ENCODE measurements at places on chromosomes 11 and 22.

- peak; percentile 28 for DNase-seq
Measured at GRCh38 chr11:82865841-82866240, 34.4 kb downstream of the PRCP start.

GRCh38 chr11:124793466-124794278 lies 6.5 kb downstream of the MSANTD2 start:
- peak; percentile 64 for DNase-seq

DNA sequence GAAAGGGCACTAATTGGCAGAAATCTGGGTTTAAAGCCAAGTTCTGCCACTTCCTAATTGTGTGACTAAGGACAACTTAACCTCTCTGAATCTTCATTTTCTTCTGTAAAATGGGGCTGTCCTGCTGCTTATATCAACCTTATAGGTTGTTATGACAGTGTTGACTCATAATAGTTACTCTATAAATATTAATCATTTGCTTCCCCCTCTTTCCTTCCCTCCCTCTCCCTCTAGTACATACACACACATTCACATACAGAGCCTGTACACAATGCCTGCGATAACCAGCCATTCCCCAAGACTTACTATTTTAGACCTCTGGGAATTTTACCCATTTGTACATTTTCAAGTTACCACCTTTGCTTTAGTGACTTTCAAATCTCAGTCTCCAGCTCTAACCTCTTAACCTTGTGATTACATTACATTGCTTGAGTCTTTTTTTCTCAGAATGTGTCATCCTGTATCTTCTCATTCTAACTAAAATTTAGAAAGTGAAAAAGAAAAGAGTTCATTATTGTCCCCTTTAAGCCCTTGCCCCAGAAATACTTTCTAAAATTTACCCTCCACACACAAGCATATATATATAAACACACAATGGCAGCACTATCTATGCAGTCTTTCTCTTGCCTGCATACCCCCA lies 31.9 kb downstream of the GDPD4 start:
- no peak for DNase-seq

DNA sequence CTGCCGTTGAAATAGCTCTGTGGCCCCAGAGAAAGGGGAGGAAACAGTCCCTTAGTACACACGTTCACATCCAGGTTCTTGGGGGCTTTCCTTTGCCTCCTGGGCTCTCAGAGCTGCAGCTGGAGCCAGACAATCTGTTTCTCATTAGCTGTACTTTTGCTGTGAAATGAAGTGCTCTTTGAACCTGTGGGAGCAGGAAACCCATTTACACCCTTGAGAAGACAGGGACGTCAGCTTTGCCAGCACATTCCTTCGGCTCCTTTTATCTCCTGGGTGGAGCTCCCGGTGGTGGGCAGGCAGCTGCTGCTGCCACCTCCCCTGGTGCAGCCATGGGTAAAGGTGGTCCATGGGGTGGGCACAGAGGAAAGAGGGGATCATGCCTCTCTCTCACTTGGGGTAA lies 80.6 kb upstream of the TIMP3 start:
- DNase-seq, result no peak

DNA sequence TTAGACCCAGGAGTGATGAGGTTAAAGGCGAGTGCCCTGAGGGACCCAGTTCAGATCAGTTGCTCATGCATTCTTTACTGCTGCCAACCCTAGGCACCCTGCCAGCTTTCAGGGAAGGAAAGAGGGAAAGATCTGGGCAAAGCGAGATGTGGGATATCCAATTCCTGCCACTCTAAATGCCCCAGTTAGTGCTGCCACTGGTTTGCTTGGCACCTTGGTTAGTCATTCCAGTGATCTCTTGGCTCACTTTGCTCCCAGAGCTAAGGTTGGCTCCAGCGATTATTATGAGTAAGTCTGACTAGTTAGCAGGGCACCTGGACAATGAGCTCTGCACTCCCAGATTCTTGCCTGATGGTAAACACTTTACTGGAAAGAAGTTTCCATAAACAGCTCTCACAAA lies 85.0 kb downstream of the INSC start:
- peak; percentile 73 for DNase-seq

GRCh38 chr11:34262531-34263081 lies 95.2 kb downstream of the ABTB2 start:
- no peak for DNase-seq

DNA sequence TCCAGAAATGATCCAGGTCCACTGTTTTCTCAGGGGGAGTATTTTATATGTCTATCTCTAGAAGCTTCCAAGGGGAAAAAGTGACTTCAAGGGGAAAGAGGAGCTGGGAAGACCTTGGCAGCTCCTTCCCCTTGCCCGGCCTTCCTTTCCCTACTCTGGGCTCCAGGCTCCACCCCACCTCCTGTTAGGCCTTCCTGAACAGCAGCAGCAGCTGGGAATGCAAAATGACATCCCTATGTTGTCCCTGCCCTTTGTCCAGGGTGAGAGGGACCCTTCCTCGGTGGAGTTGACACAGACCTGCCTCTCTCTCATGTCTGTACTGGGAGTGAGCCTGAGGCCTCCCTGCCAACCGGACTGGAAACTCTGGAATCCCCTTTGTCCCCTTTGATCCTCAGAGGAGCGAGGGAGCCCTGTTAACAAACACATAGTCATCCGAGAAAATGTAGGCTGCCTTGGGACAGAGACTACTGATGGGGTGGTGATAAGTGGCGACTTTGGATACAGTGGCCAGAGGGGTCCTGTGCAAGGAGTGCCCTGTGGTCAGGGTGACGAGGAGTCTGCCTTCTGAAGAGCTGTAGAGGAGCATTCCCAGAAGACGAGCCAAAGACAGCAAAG lies 9.0 kb upstream of the MALAT1 start:
- DNase-seq, result peak; percentile 80

DNA sequence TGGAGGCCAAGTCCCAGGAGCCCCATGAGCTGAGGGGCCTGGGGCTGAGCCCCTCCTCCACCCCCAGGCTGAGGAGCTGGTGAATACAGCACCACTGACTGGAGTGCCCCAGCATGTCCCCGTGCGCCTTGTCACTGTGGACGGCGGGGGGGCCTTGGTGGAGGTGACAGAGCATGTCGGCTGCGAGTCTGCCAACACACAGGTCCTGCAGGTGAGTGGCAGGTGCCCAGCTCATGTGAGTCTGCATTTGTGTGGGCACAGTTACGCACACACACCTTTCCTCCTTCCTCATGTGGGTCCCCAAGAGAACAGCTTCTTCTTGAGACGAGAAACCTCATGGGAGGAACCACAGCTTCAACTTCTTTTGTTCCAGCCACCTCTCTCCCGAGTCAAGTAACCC lies 7.7 kb downstream of the TMEM132A start:
- DNase-seq, result no peak

GRCh38 chr11:116694349-116694725 lies 78.5 kb downstream of the BUD13 start:
- no peak for DNase-seq

DNA sequence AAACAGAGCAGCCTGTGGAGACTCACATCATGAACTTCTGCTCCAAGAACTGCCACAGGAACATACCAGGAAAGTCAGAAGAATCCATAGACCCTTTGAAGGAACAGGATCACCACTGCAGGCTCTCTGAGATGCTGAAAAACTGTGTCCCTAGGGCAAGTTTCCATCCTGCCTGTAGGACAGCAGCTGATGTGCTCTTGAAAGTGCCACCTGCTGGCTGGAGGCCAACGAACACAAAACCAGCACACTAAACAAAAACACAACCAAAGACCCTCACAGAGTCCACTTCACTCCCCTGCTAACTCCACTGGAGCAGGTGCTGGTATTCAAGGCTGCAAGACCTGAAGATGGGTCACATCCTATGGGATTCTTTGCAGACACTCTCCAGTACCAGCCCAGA lies 12.0 kb upstream of the NXPE1 start:
- DNase-seq, result no peak

GRCh38 chr22:26114826-26115225 lies 54.4 kb upstream of the SEZ6L start:
- DNase-seq, result no peak

DNA sequence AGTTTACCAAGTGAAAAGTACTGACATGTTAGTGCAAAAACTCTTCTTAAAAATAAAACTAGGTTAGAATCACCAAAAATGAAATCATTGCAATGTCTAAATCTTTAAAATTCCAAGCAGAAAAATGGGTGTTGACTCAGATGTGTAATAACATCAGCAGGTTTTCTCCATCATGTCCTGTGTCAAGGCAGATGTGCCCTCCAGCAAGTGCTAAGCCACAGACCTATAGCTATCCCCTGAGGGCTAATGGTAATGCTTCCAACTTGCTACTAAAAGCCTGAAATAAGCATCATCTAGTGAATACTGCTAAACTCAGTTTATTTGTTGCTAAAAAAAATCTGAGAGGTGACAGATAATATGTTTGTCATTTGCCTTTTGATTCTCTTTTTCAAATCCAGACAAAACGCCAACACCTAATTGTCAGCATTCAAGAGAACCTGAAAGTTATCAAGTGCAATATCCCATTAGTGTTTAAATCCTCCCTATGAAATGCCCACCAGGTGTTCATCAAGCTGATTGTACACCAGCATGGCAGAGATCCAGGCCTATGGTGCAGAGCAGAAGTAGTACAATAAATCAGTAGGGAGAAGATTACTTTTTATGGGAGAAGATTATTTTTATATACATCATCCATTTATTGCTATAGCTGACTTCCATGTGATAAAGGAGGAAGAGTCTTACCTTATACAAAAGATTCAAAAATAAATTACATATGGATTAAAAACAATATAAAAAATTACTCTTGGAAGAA lies 55.1 kb upstream of the SYT9 start:
- no peak for DNase-seq

DNA sequence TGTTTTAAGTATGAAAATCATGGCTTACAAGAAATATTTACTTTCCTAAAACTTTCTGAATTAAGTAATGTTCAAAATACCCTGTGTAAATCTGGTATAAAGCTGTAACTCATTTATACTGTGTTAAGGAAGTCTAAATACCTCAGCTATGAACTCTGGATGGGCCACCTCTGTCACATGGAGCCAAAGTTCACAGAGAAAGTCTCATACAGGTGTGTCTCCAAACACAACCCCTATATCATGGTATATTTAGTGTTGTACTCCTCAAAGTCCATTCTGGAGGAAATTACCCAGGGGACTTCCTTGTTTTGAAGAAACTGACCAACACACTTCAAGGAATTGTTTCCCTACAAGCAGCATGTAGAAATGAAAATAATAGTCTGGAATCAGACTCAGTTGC lies 909.2 kb upstream of the TENM4 start:
- DNase-seq, result no peak

DNA sequence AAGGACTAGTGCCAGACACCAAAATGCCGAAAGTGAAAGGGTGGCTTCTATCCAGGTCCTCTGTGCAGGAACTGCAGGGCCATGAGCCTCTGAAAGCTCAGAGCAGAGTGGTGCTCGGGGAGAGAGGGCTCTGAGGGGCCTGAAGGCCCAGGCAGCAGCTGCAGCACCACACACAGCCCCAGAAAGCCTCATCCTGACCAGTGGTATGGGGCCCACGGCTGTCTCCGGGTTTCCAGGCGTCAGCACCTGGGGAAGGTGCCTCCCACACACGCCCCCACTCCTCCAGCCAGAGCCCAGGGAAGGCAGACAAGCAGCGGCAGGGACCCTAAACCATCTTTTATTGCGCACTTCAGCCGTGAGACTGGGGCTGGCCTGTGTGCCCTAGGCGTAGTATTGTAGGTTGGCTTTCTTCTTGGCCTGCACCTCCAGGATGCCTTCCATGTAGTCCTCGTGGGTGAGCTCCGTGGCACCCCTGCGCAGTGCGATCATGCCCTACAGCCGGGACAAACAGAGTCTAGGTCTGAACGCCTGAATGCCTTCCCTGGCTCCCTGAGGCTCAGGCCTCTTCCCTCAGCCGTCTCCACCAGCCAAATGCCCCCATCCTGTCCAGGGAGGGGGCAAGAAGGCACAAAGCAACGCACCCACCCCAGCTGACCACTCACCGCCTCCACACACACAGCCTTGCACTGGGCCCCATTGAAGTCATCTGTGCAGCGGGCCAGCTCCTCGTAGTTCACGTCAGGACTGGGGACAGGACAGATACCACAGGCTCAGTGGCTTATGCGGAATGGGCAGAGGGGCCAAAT lies 7.6 kb downstream of the PSMC3 start:
- DNase-seq, result no peak

GRCh38 chr11:116791002-116791812 lies 472 bp downstream of the APOA5 start:
- peak; percentile 60 for DNase-seq

- no peak for DNase-seq
Measured at GRCh38 chr11:70916351-70916750, 336.0 kb downstream of the SHANK2 start.

DNA sequence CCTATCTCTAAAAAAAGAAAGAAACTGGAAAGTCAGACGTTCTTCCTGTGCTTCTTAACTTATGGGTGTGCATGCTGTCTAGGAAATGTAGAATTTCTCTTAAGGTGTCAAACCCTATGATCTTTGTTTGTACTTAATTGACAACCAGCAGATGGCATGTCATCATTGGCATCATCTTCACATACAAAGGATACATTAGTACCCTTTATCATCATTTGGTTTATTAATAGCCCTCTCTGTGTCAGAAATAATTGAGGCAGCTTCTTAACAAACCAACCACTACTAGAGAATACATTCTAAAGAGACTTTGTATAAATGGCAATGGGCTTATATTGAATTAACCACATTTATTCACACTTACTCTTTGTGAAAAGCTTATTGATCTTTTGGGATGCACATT lies 13.9 kb downstream of the SRPRA start:
- DNase-seq, result no peak

GRCh38 chr22:48802576-48802975 lies 1025.1 kb downstream of the BRD1 start:
- DNase-seq, result no peak

GRCh38 chr11:131195661-131196517 lies 174.5 kb upstream of the NTM start:
- peak; percentile 41 for DNase-seq

DNA sequence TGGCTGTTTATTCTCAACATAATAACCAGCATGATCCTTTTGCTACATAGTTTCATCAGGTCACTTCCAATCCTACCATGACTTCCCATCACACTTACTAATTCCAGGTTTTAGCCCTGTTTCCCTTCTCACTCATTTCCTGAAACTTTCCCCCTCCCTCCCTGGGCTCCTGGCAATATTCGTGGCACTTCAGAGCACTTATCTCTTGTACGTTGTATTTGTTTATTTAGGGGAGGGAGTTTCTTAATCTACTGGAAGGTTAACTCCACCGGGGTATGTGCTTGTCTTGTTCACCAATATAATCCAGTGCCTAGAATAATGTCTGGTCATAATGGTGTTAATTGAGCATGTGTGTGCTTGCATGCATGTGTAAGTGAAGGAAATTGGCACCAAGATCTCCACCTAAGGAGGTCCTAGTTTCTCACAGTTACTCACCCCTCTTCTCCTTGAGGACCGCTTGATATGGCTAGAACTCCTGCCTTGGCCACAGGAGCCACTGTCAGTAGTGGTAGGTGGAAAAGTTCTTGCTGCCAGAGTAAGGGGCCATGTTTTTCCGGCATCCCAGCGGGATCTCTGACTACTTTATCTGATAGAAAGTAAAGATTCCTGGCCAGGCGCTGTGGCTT lies 11.7 kb downstream of the EIF3L start:
- no peak for DNase-seq

GRCh38 chr11:57460022-57460757 lies at the start of gene RTN4RL2:
RTN4RL2 (plus strand) TSS chr11:57460528; CDS start chr11:57460866, 338 bp downstream.
- DNase-seq, result peak; percentile 38
